DMS79 (cell line): ENCODE measurements at places on chromosomes 6 and 20.

- no peak for DNase-seq
These were observed 131.3 kb downstream of the MTFR2 start for GRCh38 chr6:136118787-136119186.

DNA sequence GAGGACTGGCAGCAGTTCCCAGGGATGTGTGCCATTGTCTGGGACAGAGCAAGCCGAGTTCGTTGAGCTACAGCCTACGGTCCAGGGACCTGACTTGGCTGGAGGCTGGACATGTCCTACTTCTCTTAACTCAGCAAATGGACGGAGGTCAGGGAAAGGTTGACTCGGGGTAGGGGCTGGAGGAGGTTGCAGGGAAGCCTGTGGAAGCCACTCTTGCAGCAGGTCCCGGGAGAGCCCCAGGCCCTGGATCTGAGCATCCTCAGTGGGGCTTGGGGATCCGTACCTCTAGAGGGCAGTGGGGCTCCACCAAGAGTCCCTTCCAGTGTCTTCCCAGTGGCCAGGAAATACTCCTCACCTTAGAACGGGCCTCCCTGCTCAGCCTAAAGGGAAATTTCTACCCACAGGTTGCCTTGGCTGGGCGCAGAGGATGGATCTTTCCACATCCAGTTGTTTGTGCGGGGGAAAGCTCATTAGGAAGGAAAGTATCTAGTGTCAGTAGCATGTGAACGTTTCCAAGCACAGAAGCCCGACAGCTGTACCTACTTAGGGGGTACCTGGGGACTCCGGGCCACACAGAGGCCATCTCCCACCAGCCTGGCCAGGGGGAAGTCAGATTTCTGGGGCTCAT is 170.2 kb downstream of the NFATC2 start:
- DNase-seq = peak; percentile 14

- no peak for DNase-seq
These were observed 35.4 kb downstream of the MAN1A1 start for GRCh38 chr6:119313937-119314884.

DNA sequence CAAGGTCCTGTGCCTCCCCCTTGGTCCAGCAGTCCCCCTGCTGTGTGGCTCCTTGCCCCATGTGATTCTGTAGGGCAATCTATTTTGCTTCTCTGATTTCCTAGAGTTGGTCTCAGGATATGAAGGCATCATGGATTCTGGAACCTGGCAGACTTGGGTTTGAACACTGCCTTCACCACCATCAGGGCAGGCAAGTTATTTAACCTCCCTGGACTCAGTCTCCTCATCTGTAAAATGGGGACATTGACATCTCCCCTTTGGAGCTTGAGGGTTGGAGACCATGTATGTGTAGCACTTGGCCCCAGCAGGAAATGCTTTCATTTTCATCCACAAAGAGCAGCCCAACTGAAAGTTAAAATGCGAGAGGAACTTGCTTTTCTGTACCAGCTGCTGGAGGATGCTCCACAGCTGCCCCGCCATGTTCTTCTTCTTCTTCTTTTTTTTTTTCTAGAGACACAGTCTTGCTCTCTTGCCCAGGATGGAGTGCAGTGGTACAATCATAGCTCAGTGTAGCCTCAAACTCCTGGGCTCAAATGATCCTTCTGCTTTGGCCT is 6.7 kb downstream of the TOX2 start:
- DNase-seq = no peak

DNA sequence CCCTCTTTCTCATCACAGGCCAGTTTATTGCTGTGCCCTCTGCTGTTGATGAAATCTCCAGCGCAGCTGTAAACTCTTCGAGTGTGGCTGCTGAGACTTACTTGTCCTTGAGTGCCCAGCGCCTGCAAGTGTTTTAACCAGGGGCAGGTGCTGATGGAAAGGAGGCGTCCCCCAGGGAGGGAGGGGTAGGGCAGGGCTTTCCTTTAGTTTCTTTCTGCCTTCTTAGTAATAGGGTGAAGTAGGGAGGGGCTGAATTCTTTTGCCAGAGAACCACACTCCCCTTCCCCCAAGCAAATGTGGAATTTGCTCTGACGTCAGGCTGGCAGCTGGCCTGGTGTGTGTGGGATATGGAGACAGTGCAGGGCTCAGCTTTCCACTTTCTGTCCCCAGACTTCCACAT is 61.2 kb downstream of the IGF2R start:
- peak; percentile 94 for DNase-seq

DNA sequence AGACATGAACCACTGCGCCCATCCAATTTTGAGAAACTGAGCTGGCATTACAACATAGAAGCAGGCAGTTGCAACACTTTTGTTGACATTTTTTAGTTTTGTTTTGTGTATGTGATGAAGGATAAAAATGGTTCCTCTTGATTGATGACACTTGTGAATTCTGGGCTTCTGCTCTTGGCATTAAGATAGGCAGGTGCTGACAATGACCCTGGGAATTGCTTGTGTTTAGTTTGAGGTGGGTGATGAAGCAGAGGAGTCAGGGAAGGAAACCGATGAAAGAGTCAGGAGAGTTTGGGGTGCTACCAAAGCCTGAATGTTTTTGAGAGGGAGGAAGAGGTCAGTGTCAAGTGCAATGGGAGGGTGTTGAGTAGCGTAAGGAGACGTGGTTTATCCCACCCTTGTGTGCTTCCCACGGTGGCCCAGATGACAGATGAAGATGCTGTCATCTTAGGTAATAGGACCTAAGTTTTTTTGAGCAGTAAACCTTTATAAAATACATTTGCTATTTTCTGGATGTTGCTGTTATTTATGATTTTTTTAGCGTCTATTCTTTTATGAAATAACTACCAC is 19.4 kb downstream of the CDS2 start:
- DNase-seq = no peak

DNA sequence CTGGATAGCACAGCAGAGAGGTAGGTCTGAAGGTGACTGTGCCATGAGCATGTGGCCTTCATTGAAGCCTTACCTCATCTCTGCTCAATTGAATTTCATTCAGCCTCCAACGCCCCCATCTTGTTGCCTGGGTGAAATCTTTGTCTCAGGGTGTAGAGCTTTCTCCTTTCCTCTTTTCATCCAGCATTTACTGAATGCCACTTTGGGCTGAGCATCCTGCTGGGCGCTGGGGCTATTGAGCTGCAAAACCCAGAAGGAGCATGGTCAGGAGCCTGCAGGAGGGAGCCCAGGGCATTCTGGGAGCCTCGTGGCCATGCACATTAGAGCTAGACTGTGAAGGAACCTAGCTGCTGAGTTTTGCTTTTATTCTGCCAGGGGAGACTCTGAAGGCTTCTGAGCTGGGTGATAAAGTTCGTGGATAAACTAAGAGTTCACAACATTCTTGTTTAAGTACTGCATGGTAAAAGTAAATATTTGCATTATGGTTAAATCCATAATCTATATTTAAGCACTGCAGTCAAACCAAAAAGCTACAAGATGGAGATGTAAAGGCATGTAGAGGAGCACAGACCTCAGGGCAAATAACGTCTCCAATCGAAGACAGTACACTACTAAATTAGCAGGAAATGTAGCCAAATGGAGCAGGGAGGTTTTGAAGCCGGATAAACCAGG is 13.2 kb upstream of the ASXL1 start:
- no peak for DNase-seq

DNA sequence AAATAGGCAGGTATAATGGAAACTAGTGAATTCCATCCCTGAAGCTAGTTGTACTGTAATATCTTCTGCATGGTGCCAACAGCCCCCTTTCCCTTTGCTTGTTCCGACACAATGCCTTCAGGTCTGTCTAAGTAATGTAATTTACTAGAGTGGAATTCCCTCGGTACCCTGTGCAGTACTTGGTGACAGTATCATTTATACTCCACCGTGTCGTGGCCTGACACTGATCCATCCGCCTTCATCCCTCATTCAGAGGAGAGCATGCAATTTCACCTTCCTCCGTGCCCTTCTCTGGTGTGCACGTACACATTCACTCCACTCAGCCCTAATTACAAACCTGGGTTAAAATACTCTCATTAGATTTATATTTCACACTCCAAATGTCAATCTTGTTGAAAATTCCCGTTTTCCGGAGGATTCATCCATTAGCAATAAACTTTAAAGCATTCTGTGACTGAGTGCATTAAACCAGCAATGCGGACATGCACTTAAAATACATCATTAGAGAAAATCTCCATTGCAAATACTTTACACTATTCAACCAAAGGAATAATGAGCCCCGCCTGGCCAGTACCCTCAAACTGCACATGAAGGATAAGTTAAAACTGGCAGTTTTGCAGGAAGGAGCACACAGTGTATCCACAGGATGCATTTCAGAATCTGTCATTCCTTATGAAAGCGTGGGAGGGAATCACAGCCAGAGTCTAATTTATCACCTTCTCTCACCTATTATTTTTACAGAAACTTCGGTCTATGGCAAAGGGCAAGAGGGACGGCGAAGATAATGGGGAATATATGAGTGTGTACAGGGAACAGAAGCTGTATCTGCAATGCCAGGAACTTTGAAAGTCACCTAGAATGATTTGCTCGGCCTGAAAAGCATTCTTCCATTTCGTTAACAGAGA is 182.5 kb downstream of the GJA10 start:
- no peak for DNase-seq

GRCh38 chr6:166253281-166253681 is 54.9 kb downstream of the PRR18 start:
- no peak for DNase-seq
